ENCODE measurements at places on chromosomes 16 and 17.

GRCh38 chr17:68424861-68425260 is 32.4 kb downstream of the WIPI1 start:
- DNase-seq = peak; percentile 36

DNA sequence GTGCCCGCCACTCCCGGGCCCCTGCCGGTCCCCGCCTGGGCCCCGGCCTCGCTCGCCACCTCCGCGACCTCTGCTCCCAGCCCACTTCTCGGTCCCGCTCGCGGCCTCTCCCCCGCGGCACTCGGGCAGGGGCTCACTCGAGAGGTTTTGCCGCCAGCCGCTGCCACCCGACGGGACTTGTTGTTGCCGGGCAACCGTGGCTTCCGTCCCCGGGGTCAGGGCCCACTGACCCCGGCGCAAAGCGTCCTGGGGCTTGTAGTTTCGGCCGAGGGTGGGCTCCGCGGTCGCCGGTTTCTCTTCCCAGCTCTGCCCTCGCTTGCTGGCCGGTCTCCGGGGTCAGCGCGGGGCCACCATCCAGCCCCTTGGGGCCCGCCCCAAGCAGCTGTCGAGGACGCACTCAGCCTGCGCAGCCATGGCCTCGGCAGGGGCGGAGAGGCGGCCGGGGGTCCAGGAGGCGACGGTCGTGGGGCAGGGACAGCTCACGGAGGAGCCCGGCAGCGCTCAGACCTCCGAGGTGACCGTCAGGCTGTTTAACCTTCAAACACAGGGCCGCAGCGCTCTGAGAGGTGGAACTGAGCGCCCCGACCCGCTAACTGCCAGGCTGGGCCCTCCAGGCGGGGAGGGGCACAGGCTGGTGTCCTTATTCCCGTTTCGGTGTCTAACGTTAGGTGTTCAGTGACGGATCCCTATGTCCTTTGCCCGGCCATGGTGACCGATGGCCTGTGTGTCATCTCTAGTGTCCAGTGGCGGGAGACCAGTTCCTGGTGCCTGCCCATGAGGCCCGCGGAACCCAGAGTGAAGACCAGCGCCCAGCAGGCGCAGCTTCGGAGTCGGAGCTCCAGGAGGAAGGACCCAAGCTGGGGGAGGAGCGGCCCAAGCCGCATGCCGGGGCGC is at the start of the genes C16orf86 and ENKD1:
C16orf86 (plus strand) TSS at position 256 of the 894 bp plus-strand sequence; CDS start at position 413, 157 bp downstream.
ENKD1 (minus strand) TSS at position 192 of the 894 bp plus-strand sequence. CDS start 308 bp downstream, outside the sequence.
- DNase-seq = peak; percentile 62

DNA sequence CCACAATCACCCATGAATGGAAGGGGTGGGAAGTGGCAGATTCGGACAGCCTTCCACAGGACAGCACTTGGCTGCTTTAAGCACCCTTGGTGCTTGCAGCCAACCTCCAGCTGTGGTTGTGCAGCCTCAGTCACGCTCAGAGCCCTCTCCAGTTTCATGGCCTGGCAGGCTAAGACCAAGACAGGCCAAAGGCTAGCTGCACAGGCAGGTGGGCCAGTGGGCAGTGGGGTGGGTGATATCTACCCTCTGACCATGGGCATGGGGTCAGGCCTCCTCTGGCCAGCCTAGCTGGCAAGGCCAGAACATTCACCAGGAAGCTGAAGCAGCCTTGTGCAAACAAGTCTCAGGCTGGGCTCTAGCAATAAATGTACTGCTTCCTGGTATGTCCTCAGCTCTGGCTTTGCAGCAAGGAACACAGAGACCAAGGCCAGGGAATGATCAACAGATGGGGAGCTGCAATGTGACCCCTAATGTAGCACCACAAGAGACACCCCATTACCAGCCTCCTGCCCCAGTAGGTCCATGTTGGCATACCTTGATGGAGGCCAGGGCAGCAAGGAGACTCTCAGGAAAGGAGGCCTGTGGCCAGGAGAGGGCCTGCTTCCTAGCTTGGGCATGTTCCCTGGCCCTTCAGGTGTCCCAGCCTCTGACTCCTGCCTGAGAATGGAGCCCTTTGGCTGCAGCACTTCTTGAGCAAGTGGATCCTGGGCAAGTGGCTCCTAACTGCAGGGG is 20.9 kb downstream of the HSD11B2 start:
- DNase-seq = no peak

- DNase-seq = no peak
These were observed 26.1 kb downstream of the AKTIP start for GRCh38 chr16:53476867-53477266.

GRCh38 chr16:55566432-55567175 is at the start of gene CAPNS2:
Gene CAPNS2 (plus strand): TSS chr16:55566684. CDS start chr16:55566757, 73 bp downstream.
- DNase-seq = no peak

GRCh38 chr17:72539981-72540897 is 419.4 kb downstream of the SOX9 start:
- DNase-seq = peak; percentile 65

DNA sequence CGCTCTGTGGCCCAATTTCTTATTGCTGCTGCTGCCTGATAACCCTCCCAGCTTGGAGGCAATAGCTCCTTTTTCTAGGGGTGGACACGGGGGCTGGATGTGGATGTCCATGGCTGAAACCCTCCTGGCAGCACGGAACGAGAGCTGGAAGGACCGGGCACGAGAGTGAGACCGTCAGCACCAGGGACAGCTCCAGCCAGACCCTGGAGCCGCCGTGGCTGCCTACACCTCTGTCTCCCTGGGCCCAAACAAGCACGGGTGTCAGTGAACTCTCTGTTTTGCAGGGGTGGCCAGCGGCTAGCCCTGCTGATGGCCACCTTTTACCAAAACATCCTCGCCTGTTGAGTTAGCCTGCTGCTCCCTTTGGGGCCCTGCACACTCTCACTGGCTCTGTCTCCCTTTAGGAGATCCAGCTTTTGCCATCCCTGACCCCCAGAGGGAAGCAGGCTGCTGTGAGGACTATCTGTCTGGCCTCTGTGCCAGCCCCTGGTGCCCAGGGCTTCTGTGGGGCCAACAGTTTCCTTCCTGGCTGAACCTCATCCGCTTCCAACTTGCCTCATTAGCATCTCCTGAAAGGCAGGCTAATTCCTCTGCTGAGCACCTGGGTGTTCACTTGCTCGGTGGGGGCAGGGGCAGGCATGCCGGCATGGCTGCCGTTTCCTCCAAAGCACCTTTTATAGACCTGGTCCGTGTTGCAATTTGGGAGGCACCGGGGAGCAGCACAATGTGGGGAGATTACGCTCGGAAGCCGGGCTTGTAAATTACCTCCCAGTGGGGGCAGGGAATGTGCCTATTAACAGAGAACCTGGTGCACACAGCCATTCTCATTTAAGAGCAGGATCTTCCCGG is 118.1 kb downstream of the ENGASE start:
- no peak for DNase-seq

DNA sequence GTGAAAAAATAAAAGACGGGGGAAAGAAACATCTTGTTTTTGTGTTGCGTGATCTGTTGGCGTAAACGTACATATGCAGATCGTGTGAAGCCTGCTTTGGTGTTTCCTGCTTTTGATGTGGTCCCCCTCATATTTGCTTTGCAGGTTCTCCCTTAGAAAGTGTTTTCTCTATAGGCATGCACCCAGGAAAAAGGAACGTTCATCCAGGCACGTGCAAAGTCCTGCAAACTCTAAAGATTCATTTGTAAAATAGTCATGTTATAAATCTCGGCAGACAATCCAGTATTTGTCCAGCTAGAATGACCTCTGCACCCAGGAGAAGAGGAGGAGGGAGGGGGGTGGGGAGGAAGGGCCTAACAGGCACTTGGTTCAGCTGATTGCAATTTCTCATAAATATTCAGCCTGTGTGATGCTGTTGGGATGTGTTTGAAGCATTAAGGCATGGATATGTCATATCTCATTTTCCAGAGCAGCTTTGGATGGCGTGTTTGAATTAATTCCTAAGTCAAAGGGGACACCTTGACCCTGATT is 40.3 kb upstream of the DDX52 start:
- DNase-seq = no peak

DNA sequence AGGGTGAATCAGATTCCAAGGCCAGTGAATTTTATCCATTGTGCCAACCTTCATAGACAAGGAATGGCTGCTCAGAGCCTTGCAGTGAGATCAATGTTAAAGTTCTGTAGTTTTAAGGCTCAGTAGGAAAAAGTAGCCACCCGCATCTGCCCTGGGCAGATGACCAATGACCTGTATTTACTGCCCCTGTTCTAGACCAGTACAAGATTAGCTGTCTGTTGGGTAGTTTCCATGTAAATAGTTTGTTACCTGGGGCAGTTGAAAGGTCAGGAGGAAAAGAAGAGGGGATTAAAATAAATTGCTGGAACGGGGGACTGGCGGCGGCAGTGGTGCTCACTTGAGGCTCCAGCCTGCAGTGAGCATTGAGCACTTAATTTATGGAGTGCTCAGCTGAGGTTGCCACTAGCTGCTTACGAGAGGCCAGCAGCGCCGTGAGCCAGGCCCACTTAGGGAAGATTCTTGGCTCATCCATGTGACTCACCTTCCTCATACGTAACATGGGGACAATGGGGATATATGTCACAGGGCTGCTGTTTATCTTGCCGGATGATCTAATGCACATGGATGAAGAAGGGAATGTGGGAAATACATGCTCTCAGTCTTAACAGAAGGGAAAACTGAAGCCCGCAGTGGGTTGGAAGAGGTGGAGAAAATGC is 10.7 kb upstream of the NOS2 start:
- no peak for DNase-seq

GRCh38 chr17:917391-917811 is 62.2 kb downstream of the NXN start:
- no peak for DNase-seq

DNA sequence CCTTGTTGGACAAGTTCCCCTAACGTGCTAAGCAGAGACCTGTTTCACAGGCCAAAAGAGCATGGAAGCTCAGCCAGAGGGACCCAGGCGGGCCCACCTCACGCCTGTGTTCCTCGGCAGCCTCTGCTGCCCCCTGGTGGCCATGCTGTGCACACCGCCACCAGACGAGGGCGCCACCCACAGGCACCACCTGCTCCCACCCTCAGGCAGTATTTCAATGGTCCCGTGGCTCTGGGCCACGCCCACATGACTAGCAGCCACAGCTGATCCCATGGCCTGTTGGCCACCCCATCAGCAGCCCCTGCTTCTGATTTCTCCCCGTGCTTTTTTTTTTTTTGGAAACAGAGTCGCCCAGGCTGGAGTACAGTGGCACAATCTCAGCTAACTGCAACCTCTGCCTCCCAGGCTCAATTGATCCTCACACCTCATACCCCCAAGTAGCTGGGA is 18.9 kb downstream of the MPG start:
- DNase-seq = peak; percentile 28

GRCh38 chr17:80523956-80524712 is 20.5 kb upstream of the RPTOR start:
- no peak for DNase-seq

GRCh38 chr16:12553191-12553590 is 250.5 kb downstream of the CPPED1 start:
- no peak for DNase-seq

DNA sequence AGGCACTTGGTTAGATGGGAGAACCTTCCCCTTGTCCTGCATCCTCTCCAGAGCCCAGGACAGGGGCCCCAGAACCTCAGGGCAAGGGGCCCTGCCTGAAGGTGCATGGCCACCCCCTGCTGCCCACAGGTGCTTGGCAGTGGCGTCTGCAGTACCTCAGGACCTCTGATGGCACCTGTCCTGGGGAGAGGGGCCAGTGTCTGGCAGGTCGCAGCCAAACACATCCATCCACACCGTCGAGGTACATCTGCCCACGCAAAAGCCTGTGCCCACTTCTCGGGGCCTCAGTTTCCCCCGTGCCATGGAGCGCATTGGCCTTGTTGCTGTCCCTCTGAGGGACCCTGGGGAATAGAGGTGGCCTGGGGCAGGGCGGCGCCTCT is 9.3 kb downstream of the MAP2K3 start:
- DNase-seq = no peak

DNA sequence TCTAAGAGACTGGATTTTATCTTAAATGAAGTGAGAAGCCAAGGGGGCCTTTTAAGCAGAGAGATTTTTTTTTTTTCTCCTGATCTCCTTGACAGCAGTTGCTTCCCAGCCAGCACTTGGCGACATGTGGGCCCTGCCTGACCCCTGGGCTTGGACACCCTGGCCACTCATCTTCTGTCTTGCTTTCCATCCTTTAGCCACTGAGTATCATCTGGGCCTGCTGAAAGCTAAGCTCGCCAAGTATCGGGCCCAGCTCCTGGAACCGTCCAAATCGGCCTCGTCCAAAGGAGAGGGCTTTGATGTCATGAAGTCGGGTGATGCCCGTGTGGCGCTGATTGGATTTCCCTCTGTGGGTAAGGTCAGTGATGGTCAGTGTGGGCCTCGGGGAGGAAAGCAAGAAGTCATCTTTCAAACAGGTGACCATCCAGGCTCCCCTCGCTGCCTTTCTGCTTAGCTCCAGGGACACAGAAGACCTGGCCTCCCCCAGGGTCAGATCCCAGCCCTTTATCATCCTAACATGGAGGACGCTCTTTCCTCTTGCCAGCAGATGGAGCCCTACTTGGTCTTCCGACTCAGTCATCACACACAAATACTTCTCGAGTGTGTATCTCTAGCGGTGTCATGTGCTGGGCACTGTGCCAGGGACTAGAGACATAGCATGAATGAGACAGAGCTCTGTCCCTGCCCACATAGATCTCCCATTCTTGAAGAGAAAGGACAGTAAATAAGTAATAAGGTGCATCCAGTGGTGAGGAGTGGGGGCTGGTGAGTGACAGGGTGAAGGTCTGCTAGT is 6.1 kb downstream of the DRG2 start:
- no peak for DNase-seq

DNA sequence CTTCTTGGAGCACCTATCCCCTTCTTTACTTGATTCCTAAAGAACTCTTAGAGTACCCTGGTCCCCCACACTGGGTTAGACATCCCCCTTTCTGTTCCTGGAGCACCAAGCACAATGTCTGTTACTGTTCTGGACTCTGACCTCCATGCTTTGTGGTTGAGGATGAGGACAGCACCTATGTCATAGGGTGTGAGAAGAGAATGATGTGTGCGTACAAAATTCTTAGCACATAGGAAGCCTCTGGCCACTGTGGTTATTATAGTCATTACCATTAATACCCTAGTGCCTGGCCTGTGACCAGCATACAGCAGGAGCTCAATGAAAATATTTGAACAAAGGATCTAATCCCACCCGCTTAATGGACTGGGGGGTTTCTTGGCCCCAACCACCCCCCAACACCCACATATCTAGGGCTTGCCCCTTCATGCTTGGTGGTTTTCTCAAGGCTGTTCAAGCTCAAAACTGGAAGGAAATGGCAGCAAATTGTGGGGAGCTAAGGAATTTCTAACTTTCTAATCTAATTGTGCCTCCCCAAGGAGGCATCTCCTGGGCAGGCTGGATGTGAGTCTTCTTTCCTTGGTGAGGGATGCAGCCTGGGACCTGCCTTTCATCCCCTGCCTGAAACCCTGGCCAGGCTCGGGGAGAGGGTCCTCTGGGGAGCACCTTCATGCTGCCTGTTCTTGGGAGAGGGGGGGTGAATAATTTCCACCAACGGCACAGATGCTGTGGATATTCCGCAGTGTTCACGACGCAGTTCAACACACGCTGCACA is 1.5 kb upstream of the CMIP start:
- no peak for DNase-seq

DNA sequence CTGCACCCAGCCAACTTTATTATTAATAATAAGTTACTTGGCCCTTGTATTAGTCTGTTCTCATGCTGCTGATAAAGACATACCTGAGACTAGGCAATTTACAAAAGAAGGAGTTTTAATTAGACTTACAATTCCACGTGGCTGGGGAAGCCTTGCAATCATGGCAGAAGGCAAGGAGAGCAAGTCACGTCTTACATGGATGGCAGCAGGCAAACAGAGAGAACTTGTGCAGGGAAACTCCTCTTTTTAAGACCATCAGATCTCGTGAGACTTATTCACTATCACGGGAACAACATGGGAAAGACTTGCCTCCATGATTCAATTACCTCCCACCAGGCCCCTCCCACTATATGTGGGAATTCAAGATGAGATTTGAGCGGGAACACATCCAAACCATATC is 47.7 kb downstream of the SYT17 start:
- no peak for DNase-seq

GRCh38 chr17:61218438-61218837 is 181.2 kb upstream of the TBX2 start:
- no peak for DNase-seq

- DNase-seq = peak; percentile 74
These were observed at the start of gene ACE for GRCh38 chr17:63476854-63477479. Gene ACE (plus strand): TSS chr17:63477061. CDS start chr17:63477095, 34 bp downstream.

Data from NCI-H1105 (cell line).